Activated B cell treated with CpG ODN at 0.5 μM for 24 hours (primary cell): ENCODE measurements at places on chromosomes 13 and 19.

DNA sequence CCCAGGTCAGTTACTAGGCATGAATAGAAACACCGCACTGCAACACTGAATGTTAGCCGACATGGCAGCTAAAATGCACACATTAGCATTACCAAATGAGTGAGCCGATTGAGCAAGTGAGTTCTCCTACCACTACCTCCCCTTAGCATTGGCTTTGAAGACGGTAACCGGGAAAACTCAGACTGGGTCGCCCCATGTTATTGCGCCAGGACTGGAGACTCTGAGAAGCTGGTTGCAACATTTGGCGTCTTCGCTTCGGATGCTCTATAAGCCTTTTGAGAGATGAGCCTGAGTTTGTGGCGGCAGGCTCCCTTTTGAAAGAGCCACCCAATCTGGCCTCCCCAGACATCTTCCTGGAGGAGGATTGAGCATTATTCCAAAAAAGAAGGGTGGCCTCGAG lies 68.5 kb upstream of the POMP start:
- DNase-seq = no peak

GRCh38 chr13:110369400-110369799 lies 62.3 kb downstream of the COL4A2 start:
- DNase-seq = no peak

GRCh38 chr13:20775961-20776360 lies 2.2 kb upstream of the EEF1AKMT1 start:
- DNase-seq = no peak

DNA sequence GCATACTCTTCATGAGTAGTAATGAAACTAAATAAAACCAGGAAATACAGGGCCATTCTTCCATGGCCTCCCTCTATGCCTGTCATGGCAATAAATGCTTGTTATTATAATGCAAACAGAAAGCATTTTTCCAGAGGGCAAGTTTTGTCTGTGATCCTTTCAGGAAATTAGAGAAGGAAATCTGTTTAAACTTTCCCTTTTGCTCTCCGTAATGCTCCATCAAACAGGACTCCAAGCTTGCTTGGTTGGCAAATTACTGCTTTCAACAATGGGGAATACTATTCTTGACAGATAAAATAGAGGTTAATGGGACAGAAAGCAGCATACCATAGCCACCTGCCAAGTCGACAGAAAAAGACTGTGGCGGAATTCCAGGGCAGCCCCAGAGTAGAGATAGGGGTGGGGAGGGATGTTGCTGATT lies 252.5 kb downstream of the LHFPL6 start:
- DNase-seq = no peak

DNA sequence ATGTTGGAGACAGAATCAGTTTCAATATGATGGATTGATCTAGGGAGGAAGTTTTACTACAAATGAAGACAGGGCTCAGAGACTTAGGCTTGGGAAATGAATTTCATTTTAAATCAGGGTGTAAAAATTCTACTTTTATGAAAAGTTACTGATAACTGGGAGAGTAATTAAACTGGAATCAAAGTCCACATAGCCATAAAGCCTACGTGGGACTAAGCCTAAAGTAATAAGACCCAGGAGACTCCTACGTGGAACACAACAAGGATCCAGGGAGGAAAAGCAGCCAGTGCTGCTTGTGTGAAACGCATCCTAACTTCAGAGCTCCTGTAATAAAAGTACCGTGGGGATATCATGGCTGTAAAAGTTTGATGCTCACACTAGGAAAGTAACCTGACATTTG lies 152.0 kb upstream of the MYO16 start:
- DNase-seq = no peak

- DNase-seq = no peak
Observed at GRCh38 chr19:48668332-48668731, 4.5 kb downstream of the NTN5 start.

GRCh38 chr13:77267362-77267761 lies 59.5 kb downstream of the MYCBP2 start:
- DNase-seq = no peak

DNA sequence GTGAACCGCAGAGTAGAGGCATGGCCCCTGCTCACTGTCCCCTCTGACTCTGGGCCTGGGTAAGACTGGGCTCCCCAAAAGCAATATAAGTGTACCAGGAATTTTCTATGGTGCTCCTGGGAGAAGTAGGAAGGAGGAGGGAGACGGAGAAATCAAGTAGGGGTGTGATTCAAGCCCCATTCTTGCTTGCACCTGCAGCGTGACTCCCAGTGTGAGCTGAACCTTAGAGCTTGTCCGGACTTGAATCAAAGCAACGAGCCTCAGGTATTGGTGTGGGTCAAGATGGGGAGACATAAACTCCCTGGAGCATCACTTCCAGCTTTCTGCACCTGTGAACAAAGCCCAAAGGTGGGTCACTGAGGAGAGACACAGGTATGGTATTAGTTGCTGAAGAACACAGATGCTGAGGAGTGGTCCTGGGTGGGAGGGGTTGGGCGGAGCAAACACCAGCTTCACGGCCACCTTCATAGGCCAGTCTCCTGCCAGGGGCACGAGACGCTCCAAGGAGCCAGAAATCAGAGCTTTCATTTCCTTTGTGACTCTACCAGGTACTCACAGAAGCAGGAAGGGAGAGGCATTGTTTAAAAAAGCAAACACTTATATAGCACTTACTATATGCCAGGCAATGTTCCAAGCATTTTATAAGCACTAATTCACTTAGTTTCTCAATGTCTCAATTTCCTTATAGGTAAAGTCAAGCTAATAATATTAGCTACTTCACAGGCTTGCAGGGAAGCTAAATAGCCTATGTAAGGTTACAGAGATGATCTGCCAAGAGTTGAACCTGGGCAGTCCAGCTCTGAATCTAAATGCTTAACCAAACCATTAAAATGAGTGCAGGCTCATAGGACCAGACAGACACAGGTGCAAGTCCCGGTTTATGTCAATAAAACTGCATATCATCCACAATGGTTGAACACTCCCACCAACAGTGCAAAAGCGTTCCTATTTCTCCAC lies 775.3 kb downstream of the UQCRFS1 start:
- DNase-seq = no peak

GRCh38 chr13:99305158-99305557 lies 2.0 kb downstream of the GPR183 start:
- DNase-seq = no peak

DNA sequence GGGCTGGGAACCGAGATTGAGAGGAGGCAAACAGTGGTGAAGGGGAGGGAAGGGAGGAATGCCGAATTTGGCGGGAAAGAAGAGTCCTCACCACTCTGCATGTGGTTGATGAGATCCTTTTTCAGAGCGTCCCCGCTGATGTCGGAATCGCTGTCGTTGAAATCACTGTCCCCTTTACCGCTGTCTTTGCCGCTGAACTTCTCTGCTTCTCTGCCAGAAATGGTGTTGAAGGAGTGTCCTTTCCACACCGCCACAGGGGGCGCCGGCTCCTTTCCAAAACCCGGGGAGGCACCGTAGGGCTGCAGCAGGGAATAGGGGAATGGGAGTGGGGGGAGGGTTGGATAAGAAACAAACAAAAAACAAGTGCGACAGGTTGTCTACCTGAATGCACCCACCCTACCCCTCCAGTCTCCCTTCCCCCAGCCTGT lies 3.1 kb downstream of the PCDH8 start:
- DNase-seq = no peak

DNA sequence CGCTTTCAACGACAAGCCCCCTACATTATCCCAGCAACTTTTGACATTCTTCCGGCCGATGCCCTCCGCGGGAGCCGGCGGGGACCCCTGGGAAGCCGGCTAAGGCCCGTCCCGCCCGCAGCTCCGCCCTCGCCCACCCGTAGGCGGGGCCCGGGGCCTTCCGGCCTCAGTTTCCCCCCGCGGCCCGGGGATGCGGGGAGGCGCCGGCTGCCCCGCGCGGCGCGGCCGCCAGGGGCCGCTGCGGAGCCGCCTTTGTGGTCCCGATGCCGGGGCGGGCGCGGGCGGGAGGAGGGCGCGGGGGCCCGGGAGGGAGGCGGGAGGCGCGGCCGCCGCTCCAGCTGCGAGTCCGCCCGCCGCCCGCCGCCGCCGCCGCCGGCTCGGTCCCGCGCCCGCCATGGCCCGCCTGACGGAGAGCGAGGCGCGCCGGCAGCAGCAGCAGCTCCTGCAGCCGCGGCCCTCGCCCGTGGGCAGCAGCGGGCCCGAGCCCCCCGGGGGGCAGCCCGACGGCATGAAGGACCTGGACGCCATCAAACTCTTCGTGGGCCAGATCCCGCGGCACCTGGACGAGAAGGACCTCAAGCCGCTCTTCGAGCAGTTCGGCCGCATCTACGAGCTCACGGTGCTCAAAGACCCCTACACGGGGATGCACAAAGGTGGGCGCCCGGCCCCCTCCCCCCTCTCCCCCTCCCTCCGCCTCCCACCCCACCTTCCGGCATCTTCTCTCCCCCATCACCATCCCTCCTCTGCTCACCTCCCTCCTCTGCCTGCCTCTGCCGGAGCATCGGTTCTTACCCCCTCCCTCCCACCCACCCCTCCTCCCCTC lies at the start of gene CELF5:
CELF5 (plus strand) TSS at position 316 of the 823 bp plus-strand sequence; CDS start at position 395, 79 bp downstream.
- DNase-seq = peak; percentile 61

DNA sequence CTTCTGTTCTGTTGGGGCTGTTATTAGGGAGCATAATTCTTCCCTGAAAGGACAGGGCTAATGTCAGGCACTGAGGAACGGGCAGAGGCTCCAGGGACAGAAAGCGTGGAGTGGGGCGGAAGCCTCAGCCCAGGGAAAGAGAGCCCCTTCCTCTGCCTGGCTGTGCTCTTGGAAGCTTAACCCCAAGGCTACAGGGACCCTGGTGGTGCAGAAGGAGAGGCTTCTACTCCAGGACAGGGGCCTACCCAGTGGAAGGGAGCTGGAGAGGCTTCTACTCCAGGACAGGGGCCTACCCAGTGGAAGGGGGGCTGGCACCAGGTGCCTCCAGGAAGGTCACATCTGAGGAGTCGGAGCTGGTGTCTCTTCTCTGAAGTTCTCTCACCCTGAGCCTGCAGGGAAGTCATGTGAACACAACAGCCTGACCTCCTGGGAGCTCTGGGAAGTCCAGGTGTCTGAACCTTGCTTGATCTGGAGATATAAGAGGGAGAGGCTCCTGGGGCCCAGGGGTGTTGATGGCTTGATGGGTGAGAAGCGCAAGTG lies 159.5 kb upstream of the SOX1 start:
- no peak for DNase-seq

DNA sequence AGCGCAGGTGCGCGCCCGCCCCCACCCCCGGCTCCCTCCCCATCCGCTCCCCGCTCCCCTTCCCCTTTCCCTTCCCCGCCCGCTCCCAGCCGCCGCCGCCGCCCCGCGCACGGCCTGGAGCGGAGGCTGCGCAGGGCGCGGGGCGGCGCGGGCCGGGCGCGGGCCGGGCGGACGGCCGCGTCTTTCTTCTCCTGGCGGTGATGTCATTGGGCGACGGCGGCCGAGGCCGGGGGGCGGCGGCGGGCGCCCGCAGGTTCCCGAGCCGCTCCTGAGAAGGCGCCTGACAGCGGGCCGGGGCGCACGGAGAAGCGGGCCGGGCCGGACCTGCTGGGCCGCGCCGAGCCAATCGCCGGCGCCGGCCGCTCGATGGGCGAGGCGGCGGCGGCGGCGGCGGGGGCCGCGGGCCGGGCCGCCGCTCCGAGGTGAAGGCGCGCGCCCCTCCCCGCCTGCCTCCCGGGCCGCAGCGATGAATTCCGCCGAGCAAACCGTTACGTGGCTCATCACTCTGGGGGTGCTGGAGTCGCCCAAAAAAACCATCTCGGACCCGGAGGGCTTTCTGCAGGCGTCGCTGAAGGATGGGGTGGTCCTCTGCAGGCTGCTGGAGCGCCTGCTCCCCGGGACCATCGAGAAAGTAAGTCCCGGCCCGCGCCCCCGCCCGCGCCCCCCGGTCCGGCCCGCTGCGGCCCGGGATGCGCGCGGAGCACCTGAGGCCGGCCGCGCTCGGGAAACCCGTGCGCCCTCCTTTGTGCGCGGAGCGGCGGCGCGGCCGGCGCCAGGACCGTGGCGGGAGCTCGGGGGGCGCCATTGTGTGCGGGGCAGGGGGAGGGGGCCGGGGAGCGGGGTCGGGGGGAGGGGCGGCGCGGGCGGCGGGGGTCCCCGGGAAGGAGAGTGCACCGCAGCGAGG lies at the start of gene ARHGEF7:
ARHGEF7 (plus strand) TSS at position 250 of the 904 bp plus-strand sequence; CDS start at position 467, 217 bp downstream.
- DNase-seq = no peak

DNA sequence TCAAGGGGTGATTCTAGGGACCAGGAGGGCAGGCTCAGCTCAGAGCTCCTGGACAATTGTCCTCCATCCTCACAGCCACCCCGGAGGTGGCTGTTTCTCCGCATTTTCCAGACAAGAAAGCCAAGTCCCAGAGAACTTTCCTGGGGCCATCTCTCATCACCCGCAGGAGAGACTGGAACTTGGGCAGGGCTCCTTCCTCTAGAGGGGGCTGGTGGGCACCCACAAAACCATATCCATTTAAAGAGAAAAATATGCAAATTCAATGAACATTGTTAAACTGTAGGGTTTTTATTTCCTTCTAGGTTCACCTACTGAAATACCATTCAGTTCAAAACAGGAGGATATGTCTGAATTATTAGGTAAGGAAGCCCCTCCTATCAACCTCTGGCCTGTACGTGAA lies 16.6 kb downstream of the SPACA7 start:
- no peak for DNase-seq
